ENCODE measurements at places on chromosomes 6 and 20.

- no peak for DNase-seq
Observed at GRCh38 chr6:139648430-139649000, 274.1 kb upstream of the CITED2 start.

DNA sequence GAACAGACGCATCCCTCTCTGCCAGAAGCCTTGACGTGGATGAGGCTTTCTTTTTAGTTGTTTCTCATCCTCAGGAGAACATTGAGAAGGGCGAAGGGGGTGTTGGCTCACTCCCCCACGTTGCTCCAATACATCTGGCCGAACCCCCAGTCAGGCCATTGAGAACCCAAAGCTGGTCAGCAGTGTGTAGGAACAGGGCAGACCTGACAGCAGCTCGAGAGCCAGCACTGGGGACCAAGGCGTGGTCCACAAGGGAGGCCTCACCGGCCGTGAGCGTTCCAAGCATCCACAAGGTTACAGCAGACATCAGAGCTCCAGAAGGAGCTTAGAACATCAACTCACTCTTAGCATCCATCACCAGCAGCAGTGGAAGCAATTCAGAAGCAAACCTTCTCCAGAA is 387.9 kb upstream of the ARID1B start:
- no peak for DNase-seq

DNA sequence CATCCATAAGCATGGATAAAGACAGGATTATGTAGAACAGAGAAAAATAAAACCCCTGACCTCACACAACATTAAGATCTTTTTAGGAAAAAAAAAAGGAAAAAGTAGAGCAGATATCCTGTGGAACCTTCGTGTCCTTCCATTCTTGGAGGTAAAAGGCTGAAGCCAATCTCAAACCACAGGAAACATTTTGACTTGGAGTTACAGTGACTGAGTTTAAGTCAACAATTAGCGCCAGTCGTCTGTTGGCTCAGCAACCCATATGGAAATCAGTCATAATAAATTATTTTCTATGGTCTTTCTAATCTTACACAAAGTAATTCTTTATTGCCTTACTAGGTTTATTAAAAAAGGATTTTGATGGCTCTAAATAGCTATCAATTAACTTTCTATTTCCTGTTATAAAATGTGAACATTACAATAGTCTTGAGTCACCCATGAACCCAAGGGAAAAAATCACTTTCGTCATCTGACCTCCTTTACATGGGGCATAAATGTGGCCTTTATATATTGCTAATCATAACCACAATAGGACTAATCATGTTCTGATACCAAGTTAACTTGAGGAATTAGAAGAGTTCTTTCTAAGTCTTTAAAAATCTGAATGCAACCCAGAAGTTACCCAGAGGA is 592.9 kb downstream of the TFAP2B start:
- DNase-seq: no peak

- DNase-seq: peak; percentile 31
Observed at GRCh38 chr6:53103993-53104675, 38.9 kb downstream of the FBXO9 start.

- no peak for DNase-seq
Observed at GRCh38 chr20:11153819-11154218, 480.0 kb upstream of the JAG1 start.

GRCh38 chr6:31478186-31478950 is 19.6 kb upstream of the MICB start:
- no peak for DNase-seq

- no peak for DNase-seq
Observed at GRCh38 chr6:3522561-3523260, 65.9 kb upstream of the SLC22A23 start.

DNA sequence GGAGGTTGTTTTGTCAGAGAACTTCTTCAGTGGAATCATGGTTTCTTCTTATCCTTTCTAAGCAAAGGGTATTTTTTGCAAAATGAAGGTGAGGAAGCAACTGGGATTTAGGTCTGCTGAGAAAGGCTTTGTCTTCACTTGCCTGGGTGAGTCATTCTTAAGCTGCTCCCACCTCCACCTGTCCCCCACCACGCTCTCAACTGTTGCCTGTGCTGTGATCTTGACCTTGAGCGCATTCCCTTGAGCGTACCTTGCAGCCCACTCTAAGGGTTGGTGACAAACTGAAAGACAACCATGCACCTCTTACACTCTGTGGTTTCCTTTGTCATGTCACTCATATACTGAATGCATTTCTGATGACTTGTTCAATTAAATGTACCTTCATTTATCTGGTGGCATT is 641.1 kb downstream of the RNF144B start:
- DNase-seq: no peak

DNA sequence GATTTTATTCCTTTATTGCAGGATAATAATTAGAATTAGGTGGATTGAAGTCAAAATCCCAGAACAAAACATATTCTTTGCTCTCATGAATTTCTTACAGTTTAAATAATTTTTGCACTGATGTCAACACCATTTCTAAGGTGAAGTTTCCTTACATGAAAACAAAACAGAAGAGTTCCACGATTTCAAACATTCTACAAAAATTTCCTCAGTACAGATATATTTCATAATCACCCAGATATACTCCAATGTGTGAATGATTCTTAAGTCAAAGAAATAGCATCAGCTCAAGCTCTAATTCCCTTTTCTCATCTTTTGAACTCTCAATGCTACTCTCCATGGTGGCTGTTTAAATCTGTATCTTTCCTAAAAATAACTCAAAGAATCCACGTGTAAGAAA is 39.5 kb upstream of the THBS2 start:
- DNase-seq: no peak

- DNase-seq: no peak
Observed at GRCh38 chr20:61073376-61073775, 178.7 kb upstream of the CDH4 start.

GRCh38 chr6:36127462-36128016 is 2.8 kb upstream of the MAPK13 start:
- no peak for DNase-seq

GRCh38 chr6:158853072-158853879 is 34.1 kb upstream of the EZR start:
- DNase-seq: peak; percentile 57

DNA sequence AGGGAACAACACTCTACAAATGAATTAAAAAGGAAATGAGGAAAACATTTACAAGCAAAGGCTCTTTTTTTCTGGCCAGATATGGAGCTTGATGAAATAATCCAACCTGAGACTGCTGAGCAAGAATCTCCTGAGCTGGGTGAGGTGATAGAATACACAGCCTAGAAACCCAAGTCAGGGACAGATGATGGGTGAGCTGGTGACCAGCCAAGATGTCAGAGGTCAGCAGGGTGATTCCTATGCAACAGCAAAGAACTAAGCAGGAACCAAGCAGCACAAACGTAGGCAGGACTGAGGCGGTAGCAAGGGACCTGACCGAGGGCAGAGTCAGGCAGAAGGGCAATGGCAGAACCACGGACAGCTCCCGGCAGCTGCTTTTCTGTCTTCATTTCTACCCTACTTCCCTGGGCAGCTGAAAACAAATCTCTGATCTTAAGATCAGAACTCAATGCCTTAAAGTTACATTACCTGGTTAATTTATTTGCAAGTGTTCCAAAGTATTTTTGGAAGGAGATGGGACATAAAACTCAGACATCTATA is 75.1 kb downstream of the CDC40 start:
- DNase-seq: peak; percentile 9

DNA sequence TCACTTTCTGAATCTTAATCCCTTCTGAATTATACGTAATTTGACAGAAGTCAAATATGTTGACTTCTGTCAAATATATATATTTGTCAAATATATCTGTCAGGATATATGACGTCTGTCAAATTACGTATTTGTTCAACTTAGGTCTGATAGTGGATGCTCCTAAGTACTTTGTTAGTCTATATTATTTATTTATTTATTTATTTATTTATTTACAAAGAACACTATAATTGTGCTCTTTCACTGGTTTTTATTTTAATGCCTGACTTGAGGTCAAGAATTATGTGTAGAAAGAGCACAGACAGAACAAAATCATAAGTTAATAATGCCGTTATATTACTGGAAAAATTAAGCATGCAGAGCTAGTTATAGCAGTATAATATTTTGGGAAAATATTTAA is 81.2 kb downstream of the UST start:
- DNase-seq: no peak

DNA sequence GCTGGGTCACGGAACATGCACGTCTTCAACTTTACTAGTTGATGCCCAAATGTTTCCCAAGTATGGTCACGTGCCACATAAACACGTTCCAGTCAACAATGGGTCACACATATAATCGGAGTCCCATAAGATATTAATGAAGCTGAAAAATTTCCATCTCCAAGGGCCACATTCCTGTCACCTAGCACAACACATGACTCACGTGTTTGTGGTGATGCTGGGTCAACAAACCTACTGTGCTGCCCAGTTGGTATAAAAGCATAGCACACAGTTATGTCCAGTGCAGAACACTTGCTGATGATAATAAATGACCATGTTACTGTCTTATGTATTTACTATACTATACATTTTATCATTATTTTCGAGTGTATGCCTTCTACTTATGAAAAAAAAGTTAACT is 68.0 kb upstream of the INSM1 start:
- DNase-seq: no peak

GRCh38 chr6:54778731-54779130 is 67.8 kb upstream of the FAM83B start:
- DNase-seq: no peak

- DNase-seq: no peak
Observed at GRCh38 chr6:82257088-82257774, 9.7 kb upstream of the IBTK start.

GRCh38 chr20:58407966-58408557 is 19.0 kb downstream of the VAPB start:
- no peak for DNase-seq

- DNase-seq: no peak
Observed at GRCh38 chr6:20837189-20837588, 302.9 kb downstream of the CDKAL1 start.

DNA sequence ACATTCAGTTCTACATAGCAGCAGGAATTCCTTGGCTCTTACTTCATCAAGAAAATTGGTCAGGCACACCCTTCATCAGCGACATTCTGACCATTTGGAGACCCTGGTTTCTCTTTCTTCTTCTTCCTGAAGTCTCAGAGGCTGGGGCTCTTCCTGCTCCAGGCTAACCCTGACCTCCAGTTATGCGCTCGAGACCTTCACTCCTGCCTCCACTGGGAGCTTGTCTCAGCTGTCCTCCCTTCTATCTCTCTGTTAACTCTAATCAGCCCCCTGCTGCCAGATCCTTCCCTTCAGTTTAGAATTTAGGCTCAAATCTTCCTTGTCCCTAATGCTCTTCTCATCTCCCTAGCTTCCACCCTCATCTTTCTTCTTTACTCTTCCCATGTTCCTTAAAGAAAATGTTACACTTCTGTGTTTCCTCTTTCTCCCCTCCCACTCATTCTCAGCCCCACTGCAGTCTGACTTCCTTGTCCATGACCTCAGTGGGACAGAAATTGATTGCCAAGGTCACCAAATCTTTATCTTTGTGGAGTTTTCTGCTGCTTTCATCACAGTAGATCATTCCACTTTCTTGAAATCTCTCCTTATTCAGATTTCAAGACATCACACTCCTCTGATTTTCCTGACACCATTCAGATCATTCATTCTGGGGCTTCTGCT is 8.4 kb upstream of the HLA-DOA start:
- DNase-seq: no peak

DNA sequence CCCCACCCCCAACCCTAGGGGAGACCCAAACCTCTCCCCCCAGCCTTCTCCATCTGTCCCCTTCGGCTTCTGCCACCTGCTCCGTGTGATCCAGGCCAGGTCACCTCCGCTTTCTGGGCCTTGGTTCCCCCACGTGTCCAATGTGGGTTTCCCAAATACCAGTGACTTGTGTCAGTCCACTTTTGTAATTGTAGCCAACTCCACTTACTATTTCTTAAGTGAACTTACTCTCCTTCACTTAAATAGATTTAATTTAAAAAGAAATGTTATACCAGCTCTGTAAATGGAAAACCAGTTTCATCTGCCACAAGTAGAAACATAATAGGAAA is 10.0 kb upstream of the FAM110A start:
- no peak for DNase-seq

GRCh38 chr6:106918115-106918514 is 56.4 kb downstream of the CD24 start:
- DNase-seq: no peak

- DNase-seq: no peak
Observed at GRCh38 chr6:115551527-115551926, 509.2 kb downstream of the FRK start.

DNA sequence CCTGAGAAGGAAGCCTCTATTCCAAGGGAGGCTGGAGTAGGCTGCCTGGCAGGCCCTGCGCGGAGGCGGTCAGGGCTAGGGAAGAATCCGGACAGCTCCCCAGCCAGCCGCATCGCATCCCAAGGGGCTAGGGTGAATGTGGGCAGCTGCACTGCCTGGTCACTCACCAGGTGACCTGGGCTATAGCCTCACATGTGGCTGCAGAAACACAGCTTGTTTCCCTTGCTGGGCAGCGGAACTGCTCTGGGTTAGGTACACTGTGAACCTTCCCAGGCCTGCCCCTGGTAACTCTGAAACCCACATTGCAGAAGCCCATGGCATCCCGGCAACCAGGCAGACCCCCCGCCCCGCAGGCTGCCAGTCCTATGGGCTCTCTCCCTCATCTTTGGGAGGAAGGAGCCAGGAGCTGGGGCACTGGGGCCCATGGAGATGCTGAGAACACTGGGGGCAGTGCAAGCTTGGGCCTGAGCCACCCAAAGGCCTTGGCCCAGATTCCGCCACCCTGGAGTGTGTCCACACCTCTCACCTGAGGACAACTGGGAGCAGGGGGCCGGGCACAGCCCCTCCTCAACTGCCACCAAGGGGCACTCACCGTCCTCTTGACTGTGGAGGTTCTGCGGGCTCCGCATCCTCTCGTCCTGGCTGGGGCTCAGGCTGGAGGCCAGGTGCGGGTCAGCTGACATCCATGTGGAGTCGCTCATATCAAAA is 111.0 kb downstream of the NOL4L start:
- DNase-seq: peak; percentile 62

GRCh38 chr6:100454551-100455229 is 10.0 kb downstream of the SIM1 start:
- DNase-seq: no peak

Data from cerebellar cortex (tissue), 1 donor.